COR-L47 (cell line): ENCODE measurements at places on chromosomes 1 and 21.

GRCh38 chr1:7379441-7379971 lies 391.6 kb upstream of the VAMP3 start:
- no peak for DNase-seq

- no peak for DNase-seq
These were observed 217.6 kb upstream of the SAMSN1 start for GRCh38 chr21:14763695-14764064.

- DNase-seq, result no peak
These were observed 182.4 kb downstream of the DISC1 start for GRCh38 chr1:231808990-231809389.

DNA sequence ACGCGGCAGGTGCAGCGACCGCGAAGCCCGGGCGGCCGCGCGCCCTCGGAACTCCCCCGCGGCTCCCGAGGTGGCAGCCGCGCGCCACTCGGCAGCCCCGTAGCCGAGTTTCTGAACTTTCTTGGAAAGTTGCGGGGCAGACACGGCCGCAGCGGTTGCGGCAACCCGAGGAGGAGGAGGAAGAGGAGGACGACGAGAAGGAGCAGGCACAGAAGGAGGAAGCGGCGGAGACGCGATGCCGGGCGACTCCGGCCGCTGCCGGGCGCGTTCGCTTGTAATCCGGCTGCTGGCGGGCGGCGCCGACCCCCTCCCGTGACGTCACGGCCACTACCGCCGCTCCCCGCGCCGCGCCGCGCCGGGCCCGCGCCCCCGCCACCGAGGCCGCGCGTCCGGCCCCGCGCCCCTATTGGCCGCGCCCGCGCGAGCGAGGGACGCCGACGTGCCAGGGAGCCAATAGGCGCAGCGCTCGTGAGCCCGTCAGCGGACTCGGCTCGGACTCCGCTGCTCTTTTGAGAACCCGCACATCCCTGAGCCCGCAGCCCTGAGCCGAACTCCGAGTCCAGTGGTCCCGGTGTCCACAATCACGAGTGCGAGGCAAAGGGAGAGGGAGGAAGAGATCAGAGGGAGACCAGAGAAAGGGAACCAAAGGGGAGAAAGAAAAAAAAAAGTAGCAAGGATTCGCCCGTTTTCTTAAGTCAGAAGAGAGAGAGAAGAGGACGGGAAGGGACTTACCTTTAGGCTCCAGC lies 736 bp upstream of the BARHL2 start:
- DNase-seq, result peak; percentile 75

DNA sequence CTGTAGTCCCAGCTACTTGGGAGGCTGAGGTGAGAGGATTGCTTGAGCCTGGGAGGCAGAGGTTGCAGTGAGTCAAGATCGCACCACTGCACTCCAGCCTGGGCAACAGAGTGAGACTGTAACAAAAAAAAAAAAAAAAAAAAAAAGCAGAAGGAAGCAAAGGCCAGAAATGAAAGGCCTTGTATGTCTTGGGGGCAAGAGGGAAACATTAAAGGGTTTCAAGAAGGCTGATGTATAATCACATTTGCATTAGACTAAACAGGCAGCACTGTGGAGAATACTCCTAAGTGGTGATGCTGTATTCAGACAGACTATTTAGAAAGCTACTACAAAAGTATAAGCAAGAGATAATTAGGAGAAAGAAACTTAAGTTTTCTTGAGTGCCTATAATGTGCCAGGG lies 10.4 kb downstream of the ANP32E start:
- no peak for DNase-seq

DNA sequence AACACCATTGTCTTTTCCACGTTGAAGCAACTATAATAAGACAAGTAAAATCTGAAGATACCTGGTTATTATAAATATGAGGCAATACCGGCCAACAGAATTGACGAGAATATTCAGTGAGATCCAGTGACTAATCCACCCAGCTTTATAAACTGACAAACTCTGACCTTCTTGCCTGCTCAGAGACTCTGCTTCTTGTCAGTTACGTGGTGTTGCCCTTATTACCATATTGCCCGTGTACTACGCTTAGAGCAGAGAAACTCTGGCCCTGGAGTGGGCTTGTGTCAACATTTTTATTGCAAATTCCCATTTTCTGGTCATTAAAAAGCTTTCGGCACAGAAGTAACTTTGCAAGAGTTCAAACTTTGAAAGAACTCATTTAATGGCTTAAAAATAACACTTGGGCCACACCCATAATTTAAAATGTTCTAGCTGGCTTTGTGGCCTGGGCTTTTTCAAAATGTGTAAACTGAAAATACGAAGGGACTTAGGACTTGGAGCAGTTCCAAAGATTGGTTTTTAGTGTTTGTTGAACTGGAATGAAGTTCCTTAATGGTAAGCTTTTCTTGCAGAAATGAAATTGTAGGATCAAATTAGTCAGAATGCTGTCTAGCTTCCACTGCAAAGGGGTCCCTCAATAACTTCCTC lies 266.2 kb downstream of the LMO4 start:
- DNase-seq, result no peak

- no peak for DNase-seq
These were observed 27.2 kb upstream of the SLC26A9 start for GRCh38 chr1:205970486-205970885.

DNA sequence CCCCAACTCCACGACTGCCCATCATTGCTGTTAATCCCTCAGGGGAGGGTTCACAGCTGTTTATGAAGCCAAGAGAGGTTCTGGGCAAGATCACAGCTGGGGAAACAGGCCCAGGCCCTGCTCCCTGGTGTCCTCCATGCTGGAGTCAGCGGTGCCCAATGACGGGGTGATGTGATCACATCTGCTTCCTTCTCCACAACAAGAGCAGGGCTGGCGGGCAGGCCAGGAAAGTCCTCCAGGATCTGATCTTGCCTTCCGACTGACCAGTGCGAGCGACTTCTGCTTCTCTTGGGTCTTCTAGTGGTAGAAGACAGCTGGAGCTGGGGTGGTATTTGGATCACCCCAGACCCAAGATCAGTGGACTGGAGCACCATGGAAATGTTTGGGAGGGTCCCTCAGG lies 951 bp upstream of the LINGO4 start:
- DNase-seq, result no peak
